ENCODE measurements at places on chromosomes 6 and 20.

DNA sequence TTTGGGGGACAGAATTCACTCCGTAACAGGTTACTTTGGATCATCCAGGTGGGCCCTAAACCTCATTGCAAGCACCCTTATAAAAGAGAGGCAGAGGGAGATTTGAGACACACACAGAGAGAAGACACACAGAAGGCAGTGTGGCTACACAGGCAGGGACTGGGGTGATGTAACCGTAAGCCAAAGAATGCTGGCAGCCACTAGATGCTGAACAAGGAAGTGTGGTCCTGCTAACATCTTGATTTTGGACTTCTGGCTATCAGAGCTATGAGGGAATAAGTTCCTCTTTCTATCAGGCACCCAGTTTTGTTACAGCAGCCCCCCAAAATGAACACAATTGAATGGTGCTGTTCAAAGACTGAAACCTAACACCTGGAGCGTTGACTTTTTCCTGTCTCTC, 191.3 kb upstream of the MYLIP start:
- no peak for DNase-seq

DNA sequence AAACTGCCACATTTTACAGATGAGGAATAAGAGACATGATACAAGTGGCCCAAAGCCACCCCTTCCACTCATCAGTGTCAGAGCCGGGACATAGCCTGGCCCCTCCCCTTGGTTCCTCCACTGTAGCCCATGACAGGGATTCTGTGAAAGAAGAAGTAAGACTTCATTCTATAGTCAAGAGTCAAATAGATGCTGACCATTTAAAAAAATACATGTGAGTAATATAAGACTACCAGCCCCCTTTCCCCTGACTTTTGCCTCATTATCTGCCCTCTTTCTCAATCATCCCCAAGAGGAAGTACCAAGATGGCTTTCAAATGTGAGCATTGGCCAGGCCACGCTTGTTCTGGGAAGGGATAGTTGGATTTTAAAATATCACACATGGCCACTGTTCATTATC, 57.8 kb upstream of the TAB2 start:
- no peak for DNase-seq

DNA sequence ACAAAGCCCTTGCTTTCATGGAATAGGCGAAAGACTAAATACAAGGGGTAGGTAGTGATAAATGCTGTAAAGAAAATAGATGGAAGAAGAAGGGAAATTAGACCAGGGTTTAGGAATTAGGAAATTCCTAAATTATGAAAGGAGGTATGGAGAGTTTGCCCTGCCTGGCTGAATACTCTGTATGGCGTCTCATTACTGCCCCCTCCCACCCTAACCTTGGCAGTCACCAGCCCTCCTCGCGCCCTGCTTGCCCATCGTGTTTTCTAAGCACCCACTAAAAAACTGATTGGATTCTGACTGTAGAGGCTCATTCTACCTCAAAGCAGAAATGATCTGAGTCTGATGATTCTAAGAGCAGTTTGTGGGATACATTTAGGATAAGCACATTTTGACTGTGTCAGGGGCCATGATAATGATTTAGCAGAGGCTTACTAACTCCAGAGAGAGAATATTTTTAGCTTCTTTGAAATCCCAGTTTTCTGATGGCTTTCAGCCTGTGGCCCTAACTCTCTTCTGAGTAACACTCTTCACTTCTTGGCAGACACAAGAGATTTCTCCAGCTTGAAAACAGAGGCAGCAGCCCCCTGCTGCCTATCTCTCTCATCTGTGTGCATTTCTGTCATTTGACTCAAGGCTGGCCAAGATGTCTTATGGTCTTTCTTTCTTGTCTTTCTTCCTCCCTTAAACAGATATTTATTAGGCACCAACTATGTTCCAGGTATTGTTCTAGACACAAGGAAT, 1.4 kb upstream of the CHD6 start:
- DNase-seq: peak; percentile 36

DNA sequence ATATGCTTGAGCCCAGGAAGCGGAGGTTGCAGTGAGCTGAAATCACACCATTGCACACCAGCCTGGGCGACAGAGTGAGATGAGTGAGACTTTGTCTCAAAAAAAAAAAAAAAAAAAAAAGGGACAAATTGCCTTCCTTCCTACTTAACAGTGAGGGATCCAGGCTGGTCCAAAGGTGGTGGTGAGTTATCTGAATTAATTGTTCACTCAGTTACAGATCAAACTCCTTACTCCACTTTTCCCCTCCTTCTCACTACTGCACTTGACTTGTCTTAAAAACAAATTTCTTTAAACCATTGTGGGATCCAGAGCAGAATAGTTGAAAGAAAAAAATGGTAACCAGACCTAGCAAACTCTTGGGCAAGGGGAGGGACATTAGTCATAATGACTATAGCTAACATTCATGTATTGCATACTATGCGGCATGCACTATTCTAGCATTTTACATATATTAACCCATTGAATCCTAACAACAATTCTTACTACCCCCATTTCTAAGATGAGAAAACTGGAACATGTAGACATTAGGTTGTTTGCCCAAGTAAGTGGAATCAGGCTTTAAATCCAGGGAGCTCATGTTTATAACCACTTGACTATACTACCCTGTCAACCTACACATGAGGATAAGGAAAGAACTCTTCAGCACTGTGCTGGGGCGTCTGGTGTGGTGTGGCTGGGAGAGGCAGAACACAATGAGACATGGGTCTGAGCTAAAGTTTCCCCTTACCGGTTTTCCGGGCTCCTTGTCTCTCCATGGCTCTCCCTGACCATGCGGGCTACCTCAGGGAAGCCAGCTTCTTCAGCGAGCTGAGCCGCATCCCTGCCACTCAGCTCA, 1.5 kb downstream of the GPANK1 start:
- no peak for DNase-seq

GRCh38 chr6:40630051-40630450, 42.9 kb upstream of the LRFN2 start:
- DNase-seq: no peak

DNA sequence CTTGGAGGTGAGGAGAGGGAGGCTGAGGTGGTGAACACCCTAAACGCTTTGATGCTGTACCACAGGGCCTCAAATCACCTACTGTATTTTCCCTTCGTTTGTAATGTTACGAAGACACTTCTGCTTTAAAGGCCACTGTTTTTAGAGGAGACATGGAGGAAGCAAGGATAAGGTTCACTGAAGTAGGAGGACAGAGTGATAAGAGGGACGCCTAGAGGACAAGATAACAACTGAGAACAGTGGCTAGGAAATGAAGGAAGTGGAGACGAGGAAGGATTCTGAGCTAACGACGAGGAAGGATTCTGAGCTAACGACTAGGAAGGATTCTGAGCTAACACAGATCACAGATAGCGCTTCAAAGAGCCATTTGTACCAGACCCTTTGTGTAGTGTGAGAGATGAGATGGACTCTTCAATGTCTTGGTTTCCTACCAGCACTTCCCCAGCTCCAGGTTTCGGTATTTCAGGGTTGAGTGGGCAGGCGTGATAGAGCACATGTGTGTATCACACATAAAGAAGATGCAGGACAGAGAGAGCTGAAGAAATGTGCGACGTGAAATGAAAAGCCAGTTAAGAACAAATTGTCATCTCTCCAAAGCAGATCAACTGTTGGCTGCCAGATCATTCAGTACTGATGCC, 7.5 kb downstream of the SF3B5 start:
- DNase-seq: no peak

GRCh38 chr6:12485837-12486236, 195.7 kb downstream of the EDN1 start:
- no peak for DNase-seq

- DNase-seq: no peak
Observed at GRCh38 chr20:59291740-59292383, 8.5 kb upstream of the EDN3 start.

- DNase-seq: peak; percentile 29
Observed at GRCh38 chr20:63290677-63291472, 2.1 kb upstream of the COL20A1 start.

- peak; percentile 92 for DNase-seq
Observed at GRCh38 chr20:17661121-17661744, 20.8 kb downstream of the RRBP1 start.

DNA sequence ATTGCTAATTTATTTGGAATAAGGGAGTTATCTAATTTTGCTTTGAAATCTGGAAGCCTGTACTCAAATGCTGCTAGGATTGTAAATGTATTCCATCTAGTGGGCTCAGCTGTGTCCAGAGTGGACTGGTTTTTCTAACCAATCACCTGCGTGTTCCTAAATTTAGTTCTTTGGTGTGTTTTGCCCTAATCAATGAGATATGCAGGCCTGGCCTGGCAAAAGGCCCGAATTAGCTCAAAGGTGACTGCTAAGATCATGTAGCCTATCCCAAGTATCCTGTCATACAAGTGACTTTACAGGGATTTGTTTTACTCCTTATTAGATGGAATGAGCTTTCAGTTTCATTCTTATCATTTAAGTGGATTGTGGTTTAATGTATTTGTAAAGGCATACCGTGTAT, 51.3 kb upstream of the ARMC2 start:
- no peak for DNase-seq

GRCh38 chr20:59007665-59008511, 834 bp upstream of the CTSZ start:
- no peak for DNase-seq

DNA sequence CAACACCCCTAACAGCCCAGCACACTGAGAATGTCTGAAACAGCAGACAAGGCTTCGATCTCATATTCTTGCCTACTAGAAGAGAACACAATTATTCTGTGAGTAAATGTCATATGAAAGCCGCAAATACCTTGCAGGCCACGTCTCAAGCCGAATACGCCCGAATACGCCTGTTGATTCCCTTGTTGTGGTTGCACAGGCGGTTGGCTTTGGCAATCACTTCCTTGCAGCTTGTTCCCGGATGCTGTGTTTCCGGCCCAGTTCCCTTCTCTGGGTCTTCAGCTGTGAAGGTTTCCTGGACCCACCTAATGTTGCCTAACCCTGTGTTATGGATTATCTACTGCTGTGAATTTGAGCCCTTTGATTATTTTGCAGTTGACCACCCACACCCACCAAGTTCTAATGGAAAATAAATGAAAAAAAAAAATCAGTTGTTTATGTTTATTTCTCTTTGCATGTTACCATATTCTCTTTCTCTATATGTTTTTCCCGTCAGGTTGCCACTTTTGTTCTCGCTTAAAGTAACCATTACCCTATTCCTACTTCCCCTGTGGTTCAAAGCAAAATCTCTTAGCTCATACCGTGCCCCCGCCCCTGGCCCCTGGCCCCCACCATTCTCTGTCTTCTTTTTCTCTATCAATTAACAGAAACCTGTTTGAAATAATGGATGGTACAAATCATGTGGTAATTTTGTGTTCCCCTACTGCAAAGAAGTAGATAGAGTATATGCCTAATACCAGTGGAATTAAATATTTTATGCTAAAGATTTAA, 172.4 kb downstream of the ADGB start:
- peak; percentile 51 for DNase-seq

- no peak for DNase-seq
Observed at GRCh38 chr6:126086560-126086959, 100.2 kb downstream of the TRMT11 start.

- DNase-seq: no peak
Observed at GRCh38 chr6:82083646-82084045, 163.9 kb downstream of the IBTK start.

DNA sequence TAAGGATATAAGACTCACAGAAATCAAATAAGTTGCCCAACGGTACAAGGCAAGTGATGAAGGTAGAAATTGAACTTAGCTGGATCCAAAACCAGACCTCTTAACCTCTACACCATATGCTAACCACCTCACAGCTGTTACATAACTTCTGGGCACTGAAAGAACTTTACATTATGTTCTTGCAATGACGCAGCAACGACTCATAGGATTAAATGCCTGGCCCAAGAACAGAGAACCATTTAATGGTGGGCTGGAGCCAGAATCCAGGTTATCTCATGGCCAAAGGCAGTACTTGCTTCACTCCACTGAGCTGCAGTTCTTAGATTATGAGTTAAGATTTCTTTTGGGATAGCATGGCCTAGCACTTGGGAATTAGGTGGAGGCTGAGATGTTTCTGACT, 4.4 kb downstream of the TRMT6 start:
- DNase-seq: peak; percentile 16

DNA sequence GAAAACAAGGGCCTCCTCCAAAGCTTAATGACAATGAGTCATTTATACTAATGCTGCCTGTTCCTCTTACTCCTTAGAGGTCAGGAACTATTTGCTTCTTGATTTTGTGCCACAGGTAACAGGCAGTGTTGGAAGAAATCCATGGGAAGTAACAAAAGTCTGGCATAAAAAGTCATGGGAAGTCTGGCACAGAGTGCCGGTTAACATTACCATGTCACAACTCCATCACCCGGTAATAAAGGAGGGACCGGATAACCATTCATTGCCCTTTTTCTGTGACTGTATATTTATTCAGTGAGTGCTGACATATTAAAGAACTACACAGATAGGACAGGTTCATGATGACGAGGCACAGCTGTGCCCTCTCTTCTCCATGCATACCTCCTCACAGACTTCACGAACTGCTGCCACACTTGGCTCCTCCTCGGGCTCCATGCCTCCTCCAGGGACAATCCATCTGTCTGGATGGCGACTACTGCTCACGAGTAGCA, 50.9 kb downstream of the NUDT3 start:
- DNase-seq: peak; percentile 39

- DNase-seq: no peak
Observed at GRCh38 chr6:1592852-1593251, 16.9 kb upstream of the FOXC1 start.

DNA sequence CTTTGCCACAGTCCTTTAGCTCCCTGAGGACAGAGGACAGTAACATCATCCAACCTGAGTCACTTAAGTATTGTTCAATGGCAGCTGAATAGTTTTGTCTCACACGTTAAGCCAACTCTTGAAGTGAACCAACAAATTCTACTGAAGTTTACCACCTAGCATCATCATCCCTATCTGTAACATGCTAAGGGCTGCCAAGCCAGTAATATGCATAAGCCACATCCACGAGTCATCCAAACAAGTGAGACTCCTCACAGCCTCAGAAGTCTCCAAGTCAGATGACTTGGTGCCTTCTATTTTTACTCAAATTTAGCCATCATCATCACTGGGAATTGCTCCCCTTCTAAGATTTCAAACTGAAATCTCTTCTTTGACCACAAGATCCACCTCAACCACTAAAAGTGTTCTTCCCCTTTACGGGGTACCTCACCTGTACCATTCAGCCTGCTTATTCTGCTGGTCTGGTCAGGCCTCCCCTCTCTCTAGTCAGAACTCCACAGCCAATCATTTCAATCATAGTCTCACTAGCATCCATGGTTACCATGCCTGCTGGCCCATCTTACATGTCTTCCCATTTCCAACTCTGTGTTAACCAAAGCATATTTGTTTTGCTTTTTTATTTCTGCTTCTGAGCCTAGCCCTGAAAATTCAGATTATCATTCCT, 73.7 kb downstream of the DTNBP1 start:
- peak; percentile 76 for DNase-seq

DNA sequence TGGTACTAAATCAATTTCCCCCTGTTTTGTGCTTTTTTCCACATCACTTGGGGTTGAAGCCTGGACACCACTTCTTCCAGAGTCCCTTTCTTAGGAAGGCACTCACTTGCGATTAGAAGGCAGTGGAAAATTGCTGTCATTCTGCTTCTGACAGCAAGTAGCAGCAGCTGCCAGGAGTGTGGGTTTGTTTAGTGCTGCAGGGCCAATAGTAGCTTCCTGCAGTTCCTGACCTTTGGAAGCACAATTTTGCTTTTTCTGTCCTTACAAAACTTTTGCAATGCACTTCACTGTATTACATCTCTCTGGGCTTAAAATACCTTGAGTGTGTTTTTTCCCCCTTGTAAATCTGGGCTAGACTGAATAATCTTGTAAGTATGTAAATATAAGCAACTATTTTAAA, 12.5 kb upstream of the HLA-DRA start:
- DNase-seq: no peak

GRCh38 chr6:135465307-135465706, 32.2 kb downstream of the AHI1 start:
- no peak for DNase-seq

- DNase-seq: no peak
Observed at GRCh38 chr20:32144898-32145662, 35.6 kb downstream of the TM9SF4 start.
